ENCODE measurements at places on chromosomes 13 and 19.
A peak's percentile ranks its signal among the peaks of the same experiment; 100 is the strongest.

DNA sequence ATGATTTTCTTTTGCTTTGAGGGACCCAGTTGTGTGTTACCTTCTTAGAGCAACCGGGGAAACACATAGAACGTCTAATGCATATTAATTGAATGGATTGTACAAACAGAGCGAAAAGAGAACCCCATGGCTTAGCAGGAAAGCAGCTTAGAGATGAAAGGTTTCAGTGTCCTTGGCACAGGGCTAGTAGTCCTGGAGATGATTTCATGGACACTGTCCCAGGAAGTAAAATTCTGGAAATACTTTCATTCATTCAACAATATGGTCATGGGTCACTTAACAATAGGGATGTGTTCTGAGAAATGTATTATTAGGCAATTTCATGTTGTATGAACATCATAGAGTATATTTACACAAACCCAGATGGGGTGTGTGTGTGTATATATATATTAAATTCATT lies 9.7 kb upstream of the FUT2 start:
- no peak for DNase-seq

DNA sequence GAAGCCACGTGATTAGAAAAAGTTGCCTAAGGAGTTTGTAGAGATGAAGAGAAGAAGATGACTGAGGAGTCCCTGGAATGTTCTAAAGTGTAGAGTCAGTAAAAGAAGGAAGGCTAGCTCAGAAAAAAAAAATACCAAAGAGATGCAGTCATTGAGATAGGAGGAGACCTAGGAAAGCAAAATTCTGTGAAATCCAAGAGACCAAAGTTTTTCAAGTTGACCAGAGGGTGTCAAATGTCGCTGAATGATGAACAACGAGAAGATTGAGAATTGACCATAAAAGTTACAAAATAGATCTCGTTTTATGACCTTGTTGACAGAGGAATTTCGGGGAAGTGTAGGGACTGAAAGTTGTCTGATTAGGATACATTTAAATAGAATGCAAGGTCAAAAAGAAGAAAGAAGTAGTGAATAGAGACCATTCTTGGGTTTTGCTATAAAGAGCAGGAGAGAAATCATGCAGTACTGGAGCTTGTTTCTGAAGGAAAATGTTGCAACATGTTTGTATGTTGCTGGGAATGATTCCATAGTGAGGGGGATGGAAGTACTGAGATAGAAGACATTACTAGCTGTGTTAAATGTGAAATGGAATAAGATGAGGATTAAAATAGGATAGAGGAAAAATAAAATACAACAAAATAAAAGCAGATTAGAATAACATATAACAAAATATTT lies 30.2 kb upstream of the HTR2A start:
- DNase-seq, result no peak

DNA sequence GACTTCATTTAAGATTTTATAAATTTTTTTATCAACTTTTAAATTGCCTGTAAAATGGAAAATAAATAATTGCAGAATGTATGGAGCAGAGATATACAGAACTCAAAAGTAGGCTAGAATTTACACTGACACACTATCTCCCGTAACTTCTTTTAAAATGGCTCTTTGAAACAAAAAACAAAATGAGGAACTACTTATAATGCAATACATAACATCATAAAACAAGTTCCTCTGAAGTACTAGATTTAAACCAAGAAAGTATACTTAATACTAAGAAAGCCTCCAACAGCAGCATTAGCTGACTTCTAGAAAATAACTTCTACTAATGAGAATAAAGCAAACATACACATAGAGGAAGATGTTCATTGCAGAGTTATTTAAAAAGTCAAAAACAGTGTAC lies 17.0 kb downstream of the RBM26 start:
- peak; percentile 58 for DNase-seq

DNA sequence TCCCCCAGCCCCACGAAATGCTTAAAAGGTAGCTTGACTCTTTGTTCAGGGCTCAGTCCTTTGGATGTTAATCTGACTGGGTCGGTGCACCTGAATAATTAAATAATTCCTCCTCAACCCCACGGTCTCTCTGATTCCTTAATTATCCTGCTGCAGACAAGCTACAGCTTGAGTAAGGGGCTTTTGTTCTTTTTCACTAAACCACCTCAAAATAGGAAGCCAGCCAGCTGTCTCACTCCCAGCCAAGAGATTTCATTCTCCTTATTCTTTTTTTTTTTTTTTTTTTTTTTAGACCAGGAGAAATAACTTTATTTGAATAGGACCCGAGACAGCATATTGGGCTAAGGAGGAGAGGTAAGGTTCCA lies 7.9 kb upstream of the FCGBP start:
- DNase-seq, result no peak

- DNase-seq, result no peak
These were observed 37.7 kb downstream of the LHFPL6 start for GRCh38 chr13:39565036-39565949.

GRCh38 chr19:38893341-38893771 lies 6.1 kb downstream of the SIRT2 start:
- no peak for DNase-seq

DNA sequence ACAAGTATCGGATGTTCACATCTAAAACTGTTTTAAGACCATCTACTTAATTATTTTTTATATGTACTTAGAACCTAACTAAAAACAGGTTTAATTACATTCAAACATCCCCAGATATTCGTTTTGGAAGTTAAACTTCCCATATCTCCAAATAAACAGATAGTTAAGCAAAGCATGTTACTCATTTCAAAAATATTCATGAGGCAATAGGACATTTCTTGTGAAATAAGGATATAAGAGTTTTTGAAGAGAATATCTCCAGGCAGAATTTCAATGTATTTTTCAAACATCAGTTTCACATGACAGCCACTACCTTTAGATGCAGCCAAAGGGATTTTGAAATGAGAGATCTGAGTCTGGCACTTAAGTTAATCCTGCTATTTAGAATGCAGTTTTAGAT lies 697.5 kb downstream of the SLITRK1 start:
- no peak for DNase-seq

GRCh38 chr19:1855040-1855827 lies 7.0 kb upstream of the REXO1 start:
- DNase-seq, result peak; percentile 98

DNA sequence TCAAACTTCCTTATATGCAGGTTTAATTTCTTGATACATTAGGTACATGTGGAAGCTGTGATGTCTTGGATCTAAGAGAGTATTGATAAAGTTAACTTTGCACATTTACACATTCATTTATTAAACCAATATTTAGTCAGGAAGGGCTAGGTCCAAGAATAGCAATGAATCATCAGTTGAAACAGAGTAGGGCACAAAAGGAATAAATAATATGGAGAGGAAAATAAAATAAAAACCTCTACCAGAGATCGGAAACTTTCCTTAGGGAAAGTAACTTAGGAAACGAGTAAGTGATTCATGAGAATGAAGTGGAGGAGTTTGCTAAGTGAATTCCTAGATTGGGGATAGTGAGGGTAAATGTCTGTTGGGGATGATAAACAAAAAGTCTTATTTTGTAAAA lies 259.4 kb upstream of the DACH1 start:
- no peak for DNase-seq

- peak; percentile 40 for DNase-seq
These were observed 14.0 kb upstream of the TOMM40 start for GRCh38 chr19:44876930-44877535.

GRCh38 chr13:113196970-113197737 lies 11.3 kb downstream of the PCID2 start:
- DNase-seq, result no peak

DNA sequence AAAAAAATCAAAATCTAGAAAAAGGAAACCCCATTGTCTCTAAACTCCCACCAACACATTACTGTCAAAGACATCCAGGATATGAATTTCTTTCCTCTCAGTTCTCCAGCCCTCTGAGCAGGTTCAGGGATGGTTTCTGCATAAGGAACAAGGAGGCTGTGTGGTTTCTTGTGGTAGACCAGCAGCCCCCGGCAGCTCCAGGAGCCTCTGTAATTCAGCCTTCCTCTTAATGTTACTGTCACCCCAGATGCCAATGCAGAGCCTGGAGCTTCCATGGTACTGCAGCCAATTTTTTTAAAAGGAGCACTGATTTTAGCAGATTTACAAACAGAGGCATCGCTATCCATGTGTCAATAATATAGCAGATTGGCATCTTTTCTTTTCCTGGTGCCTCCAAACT lies 100.6 kb upstream of the FAM216B start:
- no peak for DNase-seq

GRCh38 chr19:2610637-2611482 lies 91.6 kb downstream of the GNG7 start:
- peak; percentile 83 for DNase-seq

- no peak for DNase-seq
These were observed at the start of gene RGL3 for GRCh38 chr19:11418549-11419506. Gene RGL3 (minus strand): TSS chr19:11419314. CDS start chr19:11419278, 36 bp downstream.

DNA sequence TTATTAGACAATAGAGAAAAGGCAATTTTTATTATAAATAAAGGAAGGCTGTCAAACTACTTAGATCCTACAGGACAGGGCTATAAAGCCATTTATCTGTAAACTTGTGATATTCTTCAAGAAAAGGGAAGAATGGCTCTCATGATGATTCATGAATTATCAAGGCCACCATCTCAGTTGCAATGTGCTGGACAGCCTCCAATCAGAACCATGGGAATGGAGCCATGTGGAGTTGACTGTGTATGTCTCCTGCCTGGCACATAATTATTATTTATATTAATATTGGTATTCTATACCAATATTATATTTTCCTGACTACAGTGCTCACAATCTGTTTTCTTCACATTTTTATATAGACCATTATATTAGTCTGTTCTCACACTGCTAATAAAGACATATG lies 560.5 kb upstream of the MIR17HG start:
- DNase-seq, result no peak

GRCh38 chr19:51089786-51090185 lies 7.1 kb upstream of the KLK14 start:
- no peak for DNase-seq

DNA sequence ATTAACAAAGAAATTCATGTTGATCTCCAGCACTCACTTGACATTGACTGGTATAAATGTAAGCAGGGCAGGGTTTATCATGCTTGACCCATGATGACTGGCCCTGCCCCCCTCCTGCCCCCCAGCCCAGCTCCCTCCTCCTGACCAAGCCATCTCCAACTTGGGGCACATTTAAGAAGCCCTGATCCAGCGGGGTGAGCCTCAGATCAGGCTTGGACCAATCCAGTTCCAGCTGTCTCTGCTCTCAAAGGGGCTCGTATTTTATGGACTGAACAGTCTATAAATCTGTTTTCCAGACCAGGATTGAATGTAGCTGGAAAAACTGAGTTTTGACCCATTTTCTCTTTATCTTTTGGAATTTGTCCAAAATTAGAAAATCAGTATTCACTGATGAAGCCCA lies 100.0 kb downstream of the COL4A1 start:
- no peak for DNase-seq

GRCh38 chr13:50015750-50016149 lies 506 bp downstream of the KCNRG start:
- DNase-seq, result no peak

DNA sequence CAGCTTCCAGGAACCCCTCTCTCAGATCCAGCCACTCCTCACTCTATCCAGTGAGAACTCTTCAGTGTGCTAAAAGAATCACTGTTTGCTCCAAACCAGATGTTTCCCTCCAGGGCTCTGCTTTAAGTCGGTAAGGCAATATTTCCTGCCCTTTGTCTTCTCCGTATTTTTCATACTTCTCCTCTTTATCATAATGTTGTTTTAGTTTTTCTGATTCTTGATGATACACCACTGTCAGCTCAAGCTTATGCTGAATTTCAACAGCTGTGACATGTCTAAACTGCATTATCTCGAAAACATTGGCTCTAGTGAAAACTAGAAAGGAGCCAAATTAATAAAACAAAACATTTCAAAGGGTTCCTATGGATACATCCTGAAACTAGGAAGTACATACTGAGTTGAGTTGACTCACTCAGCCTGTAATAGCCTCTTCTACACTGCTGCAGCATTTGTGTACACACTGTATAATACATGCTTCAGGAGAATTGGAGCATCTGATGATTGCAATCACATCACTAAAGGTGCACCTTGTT lies 39.8 kb downstream of the GPR180 start:
- DNase-seq, result no peak

DNA sequence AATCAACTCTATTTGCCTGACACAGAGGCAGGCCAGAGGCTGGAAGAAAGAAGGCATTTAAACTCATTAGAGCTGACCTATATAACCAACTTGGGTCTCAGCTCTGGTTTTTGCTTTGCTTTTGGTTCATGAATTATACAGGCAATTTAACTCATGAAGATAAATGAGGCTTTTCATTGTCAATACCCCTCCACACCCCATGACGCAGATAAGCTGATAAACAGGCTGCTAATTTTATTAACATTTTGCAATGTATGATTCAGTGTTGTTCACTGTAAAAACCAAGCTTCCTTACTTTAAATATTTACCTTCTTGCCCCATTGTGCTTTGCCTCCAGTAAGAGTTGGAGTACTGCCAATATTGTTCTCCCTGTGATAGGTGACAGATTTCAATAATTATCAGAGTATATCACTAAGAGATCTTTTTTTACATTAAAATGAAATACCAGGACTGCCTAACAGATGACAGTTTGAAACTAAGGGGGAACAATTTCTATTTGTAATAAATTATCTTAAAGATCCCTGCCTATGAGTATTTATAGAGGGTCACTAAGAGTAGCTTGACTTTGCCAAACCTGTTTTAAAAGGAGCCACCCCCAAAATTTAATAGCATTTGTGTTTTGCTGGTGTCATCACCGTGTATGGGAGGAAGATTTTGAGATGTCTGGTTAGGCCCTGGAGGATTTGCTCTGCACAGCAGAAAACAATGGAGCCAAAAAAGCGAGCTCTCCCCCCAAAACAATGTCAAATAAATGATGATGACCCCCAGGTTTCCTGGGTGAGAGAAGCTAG lies 472.7 kb upstream of the NBEA start:
- DNase-seq, result no peak

DNA sequence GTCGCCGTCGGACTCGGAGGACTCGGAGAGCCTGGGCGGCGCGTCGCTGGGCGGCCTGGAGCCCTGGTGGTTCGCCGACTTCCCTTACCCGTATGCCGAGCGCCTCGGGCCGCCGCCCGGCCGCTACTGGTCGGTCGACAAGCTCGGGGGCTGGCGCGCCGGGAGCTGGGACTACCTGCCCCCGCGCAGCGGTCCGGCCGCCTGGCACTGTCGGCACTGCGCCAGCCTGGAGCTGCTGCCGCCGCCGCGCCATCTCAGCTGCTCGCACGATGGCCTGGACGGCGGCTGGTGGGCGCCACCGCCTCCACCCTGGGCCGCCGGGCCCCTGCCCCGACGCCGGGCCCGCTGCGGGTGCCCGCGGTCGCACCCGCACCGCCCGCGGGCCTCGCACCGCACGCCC lies 2.5 kb upstream of the GRWD1 start:
- peak; percentile 53 for DNase-seq

- DNase-seq, result no peak
These were observed 14.9 kb downstream of the KLHL26 start for GRCh38 chr19:18651733-18652132.

DNA sequence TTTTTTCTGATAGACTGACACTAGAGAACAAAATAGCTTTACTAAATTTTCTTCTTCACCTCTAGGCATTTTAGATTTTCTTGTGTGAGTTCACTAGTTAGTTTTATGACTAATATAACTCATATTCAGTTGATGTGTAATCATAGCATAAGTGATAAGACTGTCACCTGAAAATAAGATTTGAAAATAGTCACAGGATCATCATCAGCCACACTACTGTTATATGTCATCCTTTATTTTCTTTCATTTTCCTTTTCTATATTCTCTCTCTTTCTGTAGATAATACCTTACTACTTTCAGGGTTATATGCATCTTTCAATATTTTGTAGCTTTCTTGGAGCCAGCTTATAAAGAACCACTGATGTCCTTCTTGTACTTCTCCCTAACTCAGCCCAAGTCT lies 292.6 kb downstream of the TDRD3 start:
- no peak for DNase-seq

- no peak for DNase-seq
These were observed 317.8 kb downstream of the FGF9 start for GRCh38 chr13:21988624-21989023.

Measured in hematopoietic multipotent progenitor cell treated with erythropoietin and hydrocortisone succinate and interleukin-3 and kit ligand, for 4 days (in vitro differentiated cells).